ENCODE measurements at places on chromosomes 12 and 14.

GRCh38 chr14:104732931-104733681, 9.1 kb downstream of the ADSS1 start:
- no peak for DNase-seq

- no peak for DNase-seq
Observed at GRCh38 chr14:24323341-24323740, 11.5 kb downstream of the ADCY4 start.

- no peak for DNase-seq
Observed at GRCh38 chr12:5280086-5280485, 151.8 kb upstream of the NTF3 start.

GRCh38 chr12:4280351-4281163, 7.0 kb downstream of the CCND2 start:
- DNase-seq = no peak

GRCh38 chr12:129195081-129195480, 341.8 kb downstream of the GLT1D1 start:
- no peak for DNase-seq

- DNase-seq = no peak
Observed at GRCh38 chr12:54588110-54588889, at the start of gene PPP1R1A. Gene PPP1R1A (minus strand): TSS chr12:54588659. CDS start chr12:54588488, 171 bp downstream.

GRCh38 chr12:96263449-96263902, 69.3 kb downstream of the ELK3 start:
- DNase-seq = no peak

GRCh38 chr14:58143106-58143505, 8.9 kb downstream of the ARMH4 start:
- DNase-seq = no peak
